ENCODE measurements at places on chromosomes 3 and 15. TPM values are rescaled to one million over a fixed set of nuclear protein-coding genes. Genes with fewer than 3 reads are reported as not detected.

The LOXL1 gene
- total RNA-seq: 25.9 TPM

The HRH1 gene
- total RNA-seq: 4.2 TPM

The SAMD7 gene
- not detected for total RNA-seq

The P2RY14 gene
- 4.8 TPM for total RNA-seq

The FSIP1 gene
- 3.2 TPM for total RNA-seq

The APEH gene
- total RNA-seq: 104 TPM

The KLF13 gene
- total RNA-seq: 231 TPM

All from upper lobe of left lung (tissue), 6 donors.